ENCODE measurements at places on chromosomes 11 and 22.
A peak's percentile ranks its signal among the peaks of the same experiment; 100 is the strongest.

DNA sequence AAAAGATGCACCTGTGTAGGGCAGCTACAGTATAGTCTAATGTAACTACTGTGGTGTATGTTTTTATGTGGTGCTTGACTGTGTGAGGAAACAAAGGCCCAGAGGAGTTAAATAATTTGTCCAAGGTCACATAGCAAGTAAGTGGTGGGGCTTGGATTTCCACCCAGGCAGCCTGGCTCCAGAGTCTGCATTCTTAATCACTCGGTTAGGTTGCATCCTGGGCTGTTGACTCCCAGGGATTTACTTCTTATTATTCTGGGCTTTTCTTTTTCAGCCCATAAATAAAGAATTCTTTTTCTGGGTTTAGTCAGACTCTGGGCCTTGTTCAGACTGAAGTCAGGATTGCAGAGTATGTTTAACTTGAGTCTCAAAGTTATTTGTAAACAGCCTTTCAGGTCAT is 82.1 kb downstream of the ARHGAP42 start:
- no peak for DNase-seq

- DNase-seq = no peak
Observed at GRCh38 chr11:9512370-9513019, 51.7 kb downstream of the ZNF143 start.

DNA sequence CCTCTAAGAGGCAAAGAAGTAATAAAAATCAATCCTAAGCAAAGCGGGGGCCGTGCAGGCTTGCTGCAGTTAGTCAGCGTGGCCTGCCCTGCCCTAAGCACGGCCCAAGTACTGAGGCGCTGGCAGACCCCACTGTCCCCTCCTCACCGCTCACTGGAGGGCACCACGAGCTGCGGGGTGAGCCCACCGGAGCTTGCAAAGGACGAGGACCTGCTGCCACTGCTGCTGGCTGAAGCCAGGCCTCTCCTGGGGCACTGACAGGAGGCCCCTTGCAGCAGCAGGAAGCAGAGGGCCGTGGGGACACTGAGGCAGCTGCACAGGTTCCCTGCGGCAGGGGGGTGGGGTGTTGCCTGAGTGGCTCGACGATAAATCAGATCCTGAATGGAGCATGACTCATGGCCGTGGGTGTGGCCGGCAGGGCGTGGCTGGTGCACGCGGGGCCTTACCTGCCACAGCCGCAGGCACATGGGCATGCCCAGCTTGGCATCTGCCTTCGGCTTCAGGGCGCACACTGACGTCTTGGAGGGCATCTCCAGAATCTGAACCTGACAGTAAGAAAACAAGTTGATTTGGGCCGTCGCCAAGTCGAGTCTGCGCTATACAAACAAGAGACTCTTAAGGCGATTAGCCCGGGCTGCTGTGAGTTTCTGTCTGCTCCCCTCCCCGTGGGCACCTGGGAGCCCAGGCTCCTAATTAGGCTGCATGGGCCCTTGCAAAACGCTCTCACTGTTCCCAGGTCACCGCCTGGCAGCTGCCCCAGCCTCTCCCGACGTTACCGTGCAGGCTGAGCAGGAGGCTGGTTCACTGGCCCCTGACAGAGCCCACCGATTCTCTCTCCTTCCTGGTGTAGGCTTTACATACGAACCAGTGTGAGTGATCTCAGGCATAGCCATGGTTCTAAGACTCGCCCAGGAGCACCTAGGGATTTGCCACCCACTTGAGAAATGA is 45.9 kb downstream of the TBX1 start:
- DNase-seq = no peak

DNA sequence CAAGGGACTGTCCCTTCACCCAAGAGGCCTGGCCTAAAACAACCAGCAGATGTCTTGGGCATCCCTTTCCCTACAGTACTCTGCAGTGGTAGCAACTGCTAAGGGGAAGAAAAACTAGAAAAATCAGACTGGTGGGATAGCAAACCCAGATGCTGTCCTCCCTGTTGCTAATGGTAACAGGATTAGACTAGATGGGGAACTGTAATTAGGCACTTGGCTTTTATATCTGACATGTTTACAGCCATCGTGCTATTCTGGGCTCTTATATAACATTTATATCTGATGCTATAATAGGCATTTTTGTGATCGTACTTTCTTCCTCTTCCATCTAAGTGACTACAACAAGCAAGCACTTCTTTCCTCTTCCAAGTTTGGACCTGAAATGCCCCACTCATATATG is 316.7 kb downstream of the DLG2 start:
- DNase-seq = no peak

GRCh38 chr11:92104349-92104748 is 120.3 kb upstream of the FAT3 start:
- no peak for DNase-seq

DNA sequence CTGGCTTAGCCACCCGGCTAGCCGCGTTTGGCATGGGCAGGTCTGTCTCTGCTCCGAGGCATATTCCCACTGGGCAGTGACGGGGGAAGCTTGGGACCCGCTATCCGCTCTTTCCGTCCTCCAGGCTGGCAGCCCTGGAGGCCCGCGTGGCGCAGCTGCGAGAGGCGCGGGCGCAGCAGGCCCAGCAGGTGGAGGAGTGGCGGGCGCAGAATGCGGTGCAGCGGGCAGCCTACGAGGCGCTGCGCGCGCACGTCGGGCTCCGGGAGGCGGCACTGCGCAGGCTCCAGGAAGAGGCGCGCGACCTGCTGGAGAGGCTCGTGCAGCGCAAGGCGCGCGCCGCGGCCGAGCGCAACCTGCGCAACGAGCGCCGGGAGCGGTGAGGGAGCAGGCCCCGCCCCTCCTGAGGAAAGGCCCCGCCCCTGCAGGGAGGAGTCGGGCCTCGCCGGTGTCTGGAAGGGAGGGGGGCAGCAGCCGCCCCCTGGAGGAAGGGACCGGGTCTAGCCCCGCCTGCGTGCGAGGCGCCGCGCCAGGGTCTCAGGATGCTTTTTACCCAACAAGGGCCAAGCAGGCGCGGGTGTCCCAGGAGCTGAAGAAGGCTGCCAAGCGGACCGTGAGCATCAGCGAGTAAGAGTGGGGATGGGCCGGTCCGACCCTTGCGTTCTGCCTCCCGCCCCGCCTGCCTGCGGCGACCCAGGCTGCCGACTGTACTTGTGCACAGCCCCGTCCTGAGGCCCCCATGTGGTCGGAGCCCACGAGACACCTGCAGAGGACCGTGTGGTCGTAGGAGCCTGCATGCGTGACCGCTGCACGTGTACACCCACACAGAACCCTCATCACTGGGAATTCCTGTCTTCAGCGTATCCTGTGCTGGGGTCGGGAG is 7.9 kb downstream of the ATG16L2 start:
- DNase-seq = peak; percentile 96

DNA sequence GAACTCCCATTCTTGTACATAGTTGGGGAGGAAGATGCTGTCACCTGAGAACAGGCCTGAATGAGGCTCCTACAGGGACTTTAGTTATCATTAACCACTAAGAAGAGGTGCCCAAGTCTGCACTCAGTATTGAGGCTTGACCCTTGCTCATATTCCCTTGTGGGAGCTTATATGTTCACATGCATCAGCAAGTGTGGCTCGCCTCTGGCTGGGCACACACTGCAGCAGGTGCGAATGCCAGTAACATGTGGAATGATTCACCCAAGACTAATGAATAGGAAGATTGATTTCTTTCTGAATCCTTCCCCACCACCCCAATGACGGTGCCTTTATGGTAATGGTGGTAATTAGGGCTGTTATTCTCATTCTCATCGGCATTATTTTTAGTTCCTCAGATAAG is 127.3 kb downstream of the FEZ1 start:
- DNase-seq = no peak

GRCh38 chr11:128455766-128456165 is 131.6 kb downstream of the ETS1 start:
- no peak for DNase-seq

DNA sequence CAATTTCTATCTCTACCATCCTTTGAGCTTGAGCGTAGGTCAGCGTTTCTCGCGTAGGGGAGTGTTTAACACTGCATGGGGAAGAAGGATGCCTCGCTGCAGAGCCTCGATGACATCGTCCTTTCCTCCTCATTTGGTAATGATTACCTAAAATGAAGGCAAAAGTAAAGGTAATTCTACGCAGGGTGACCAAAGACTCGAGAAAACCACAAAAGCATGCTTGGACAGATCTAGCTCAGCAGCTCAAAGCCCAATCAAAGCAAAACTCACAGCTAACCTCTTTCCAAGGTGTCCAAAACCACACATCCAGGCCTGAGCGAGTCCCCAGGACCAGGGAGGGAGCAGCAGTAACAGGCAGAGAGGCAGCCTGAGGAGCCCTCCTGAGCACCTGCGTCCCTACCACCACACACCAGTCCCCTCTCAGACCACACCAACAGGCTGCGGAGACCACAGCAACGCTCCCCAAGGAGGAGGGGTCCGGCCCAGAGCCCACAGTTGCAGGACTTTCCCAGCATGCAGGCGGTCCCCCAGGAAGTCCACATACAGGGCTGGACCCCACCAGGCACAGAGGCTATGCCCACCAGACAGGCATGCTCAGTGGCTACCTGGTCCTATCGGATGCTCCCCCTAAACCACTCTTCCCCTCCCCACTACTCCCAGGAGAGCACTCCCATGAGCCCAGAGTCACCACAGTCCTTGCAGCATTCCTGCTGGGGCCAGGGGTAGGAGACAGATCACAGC is 3.3 kb downstream of the BRD1 start:
- DNase-seq = no peak

DNA sequence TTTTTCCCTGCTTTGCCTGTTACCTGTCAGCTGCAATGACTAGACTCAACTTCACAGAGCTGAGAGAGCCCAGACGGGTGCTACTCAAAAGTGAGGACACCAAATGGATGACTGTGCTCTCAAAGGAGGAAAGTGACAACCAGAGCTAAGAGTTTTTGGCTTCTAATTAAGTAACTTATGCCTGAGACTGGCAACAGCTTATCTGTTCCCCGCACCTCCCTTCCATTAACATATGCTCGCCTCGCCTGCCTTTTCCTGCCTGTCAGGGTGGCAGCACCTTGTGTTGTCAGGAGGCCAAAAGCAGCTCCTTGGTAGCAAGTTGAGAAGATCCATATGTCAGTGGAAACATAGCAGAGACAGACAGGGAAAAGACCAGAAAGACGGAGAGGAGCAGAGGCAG is 573.9 kb upstream of the KIRREL3 start:
- DNase-seq = no peak

- DNase-seq = peak; percentile 31
Observed at GRCh38 chr11:68632802-68633201, 51.5 kb upstream of the GAL start.

DNA sequence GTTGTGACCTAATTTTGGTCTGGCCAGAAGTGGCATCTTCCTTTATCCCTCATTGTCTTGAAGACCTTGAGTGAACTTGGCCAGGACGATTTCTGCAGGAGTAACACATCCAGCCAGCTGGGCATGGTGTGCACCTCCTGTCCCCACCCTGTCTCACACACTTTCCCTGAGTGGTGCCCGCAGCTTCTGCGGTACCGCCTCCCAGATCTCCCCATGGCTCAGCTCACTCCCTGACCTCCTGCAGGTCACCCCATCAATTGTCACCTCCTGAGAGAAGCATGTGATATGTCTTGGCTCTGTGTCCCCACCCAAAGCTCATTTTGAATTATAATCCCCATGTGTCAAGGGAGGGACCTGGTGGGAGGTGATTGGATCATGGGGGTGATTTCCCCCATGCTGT is 50.2 kb upstream of the TP53I11 start:
- no peak for DNase-seq

GRCh38 chr22:23204541-23205157 is 24.3 kb downstream of the BCR start:
- no peak for DNase-seq

GRCh38 chr11:23310276-23310675 is 450.0 kb upstream of the CCDC179 start:
- no peak for DNase-seq

DNA sequence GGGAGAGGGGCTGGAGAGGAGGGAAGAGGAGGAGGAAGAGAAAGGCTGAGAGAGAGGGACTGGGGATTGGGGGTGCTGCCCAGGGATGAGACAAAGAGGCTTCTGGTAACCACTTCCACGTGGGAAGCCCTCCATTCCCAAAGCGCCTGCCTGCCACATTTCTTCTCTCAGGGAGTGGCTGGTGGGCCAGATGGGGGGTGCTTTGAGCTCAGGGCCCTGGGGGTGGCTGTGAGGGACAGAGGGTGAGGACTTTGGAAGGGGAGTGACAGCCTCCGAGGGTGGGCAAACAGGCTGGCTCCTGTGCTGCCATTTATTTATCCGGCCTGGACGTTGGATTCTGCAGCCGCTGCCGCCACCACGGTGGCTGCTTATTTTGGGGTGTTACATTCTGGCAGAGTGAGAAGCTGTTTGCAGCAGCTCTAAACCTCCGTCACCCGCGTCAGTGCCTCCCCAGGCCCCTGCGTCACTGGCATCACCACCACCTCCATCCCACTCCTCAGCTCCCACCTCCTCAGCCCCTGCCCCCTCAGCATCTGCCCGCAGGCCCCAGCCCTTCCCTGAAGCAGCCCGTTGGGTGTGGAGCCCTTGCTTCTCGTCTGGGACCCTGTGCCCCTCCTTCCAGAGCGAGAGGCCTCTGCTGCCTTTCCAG is 1.6 kb downstream of the RTN4RL2 start:
- DNase-seq = no peak

DNA sequence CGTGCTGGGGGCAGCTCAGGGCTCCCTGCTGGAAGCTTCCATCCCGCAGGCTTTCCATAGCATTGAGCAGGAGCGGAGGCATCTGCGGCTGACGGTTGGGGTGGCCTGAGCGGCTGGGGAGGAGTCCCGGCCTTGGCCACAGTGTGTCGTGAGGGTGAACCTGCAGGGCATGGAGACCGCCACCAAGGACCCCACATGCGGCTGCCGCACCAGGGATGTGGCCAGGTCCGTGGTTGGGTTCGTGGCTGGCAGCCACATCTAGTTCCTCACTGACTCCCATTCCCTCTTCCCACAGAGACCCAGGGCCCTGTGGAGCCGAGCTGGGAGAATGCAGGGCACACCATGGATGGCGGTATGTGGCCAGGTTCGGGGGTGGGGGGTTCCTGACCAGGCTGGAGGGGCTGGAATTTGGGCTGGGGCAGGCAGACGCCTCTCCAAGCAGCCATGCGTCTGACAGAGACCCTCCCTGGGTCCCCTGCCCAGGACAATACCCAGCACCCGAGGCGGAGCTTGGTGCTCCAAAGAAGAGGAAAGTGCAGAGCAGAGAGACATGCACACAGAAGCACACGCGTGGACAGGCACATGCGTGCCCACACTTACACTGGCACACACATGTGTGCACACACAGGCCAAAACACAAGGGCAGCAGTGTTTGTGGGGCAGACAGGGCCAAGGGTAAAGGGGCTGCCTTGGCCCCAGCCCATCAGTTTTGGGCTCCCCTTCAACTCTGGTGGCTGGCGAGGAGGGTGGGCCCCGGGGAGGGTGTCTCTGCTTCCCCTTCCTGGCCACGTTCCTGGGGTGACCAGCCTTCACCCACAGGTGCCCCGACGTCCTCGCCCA is 2.7 kb downstream of the MUC5B start:
- DNase-seq = no peak

DNA sequence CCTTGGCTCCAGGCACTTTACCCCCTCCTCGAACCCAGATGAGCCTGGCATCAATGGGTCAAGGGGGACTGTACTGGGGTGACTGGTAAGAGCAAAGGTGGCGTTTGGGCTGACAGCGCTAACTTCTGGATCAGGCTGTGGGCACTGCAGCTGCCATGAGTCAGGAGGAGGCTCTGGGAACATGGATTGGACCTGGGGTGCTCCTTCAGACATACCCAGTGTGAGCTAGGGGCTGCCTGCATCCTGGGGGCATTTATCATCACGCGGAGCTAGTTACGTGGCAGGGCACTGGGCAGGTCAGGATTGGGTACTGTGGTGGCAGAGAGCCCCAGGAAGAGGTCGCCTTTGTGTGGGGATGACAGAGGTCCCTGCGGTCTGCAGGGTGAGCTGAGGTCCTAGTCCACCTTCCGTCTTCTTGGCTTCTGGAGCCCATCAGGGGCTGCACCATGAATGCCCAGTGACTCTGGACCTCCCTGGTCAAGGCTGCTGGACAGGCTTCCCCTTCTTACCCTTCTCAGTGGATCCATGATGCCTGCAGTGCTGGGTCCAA is 13.1 kb downstream of the GRIK4 start:
- DNase-seq = no peak

Data from CD4-positive, alpha-beta T cell treated with Interleukin-1 beta for 1 hour (primary cell).